ENCODE measurements at places on chromosomes 12 and 14.

DNA sequence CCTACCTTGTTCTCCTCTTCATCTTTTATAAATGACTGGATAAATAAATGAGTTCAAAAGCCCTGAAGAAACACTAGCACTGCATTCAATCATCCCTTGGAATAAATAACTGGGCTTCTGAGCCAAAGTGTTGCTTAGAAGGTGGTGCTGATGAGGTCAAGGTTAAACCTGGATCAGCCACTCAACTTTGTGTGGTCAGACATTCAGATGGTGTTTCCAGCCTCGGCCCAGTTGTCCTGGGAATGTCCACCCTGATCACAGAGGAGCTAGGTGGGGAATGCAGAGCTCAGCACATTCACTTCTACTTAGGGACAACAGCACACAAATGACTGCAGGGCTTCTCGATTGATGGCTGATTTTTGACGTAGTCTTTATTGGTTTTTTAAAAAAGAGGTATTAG, 88.7 kb downstream of the SLC8A3 start:
- DNase-seq = no peak

DNA sequence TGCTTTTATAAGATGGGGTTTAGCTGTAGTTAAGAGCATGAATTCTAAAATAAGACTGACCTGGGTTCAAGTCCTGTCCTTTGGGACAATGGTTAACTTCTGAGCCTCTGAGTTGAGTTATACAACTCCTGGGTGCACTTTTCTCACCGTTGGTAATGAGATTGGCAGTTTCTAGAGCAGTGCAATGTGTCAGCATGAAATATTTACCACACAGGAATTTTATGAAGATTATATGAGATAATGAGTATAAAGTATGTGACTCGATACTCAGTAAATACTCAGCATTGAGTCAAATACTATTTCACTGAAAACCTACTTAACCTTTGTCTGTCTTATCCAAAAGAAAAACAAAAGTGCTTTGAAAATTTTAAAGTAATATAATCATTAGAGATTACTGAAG, 214.2 kb downstream of the CPNE8 start:
- DNase-seq = no peak

- DNase-seq = no peak
These were observed 1089.7 kb downstream of the TRHDE start for GRCh38 chr12:73361864-73362230.

DNA sequence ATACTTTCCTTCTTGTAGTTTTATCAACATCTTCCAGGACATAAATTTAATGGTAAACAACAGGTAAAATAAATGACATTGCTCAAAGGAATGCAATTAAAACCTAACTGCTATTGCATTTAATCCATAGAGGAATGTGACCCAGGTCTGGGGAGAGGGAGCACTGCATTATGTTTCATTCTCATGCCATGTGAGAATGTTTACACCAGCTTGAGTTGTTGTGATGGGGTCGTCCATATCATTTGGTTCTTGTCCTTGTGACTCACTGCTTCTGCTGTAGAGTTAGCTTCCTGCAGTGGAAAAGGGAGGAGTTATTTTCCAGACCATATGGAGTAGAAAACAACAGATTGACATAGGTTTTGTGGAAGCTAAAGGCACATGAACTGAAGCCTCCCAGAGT, 129.3 kb upstream of the PMCH start:
- DNase-seq = no peak

DNA sequence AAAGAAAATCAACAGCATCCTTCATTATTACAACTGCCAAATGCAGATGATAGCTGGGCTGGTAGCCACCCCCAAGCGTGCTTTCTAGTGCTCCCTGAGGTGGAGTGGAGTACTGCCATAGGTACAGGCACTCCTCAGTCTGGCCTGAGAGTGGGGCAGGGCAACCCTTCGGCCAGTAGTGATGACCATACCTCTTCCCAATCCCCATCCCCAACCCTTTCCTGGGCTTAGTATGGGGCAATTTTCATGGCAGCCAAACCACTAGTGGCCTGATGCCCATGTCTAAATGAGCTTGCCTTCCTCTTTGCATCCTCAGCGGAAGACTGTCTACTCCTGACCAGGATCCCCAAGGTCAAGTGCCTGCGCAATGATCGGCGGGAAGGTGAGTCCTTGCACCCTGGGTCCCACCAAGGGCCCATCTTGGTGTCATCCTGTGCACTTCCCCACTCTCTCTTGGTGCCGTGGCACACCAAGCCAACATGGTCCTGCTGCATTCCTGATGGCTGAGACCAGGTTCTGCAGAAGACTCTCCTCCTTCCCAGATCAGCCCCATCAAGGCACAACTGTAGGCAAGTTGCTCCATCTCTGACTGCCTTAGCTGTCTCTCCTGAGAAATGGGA, 65.8 kb downstream of the GALNT16 start:
- no peak for DNase-seq

- no peak for DNase-seq
These were observed 158.9 kb downstream of the SLC15A5 start for GRCh38 chr12:16118586-16118985.

GRCh38 chr14:91207008-91207407, 37.5 kb downstream of the GPR68 start:
- no peak for DNase-seq

- no peak for DNase-seq
These were observed 27.7 kb upstream of the JDP2 start for GRCh38 chr14:75399843-75400775.

DNA sequence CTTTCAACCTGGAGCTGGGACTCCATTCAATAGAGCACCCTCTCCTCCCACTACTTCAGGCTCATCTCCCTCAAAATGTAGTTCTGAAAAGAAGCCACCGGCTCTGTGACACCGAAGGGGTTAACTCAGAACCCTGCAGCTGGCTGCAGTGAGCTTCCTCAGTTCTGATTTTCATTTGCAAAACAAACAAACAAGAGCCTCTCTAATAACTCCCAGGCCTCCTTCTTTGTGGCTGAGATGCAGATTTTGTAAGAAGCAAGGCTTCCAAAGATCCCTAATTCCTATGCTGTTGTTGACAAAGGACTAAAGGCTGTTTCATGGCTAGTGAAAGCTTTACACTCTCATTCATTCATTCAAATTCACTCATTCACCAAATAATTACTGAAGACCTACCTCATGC, 333.4 kb upstream of the TBX3 start:
- no peak for DNase-seq

DNA sequence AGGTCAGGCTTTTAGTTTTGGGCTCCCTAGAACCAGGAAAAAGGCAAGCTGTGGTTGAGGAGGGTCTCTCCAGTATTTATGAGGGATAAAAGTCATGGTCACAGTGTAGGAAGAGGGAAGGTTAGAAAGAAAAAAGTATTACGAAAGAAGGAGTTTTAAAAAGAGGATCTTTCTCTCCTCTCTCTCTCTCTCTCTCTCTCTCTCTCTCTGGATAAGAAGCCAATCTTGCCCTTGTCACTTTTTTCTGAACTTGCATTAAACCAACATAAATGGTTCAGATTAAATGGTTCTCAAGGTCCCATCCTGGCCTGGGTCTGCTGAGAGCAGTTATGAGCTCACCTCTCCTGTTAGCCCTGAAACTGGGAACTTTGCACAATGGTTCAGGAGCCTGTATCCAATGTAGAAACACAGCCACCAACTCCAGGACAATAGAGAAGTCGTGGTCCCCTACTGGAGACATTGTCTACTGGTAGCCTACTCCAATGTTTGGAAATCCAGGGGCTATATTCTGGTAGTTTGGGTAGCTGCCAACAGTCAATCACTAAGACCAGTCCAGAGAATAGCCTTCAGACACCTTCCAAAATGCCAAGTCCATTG, 131.9 kb downstream of the DAD1 start:
- no peak for DNase-seq

DNA sequence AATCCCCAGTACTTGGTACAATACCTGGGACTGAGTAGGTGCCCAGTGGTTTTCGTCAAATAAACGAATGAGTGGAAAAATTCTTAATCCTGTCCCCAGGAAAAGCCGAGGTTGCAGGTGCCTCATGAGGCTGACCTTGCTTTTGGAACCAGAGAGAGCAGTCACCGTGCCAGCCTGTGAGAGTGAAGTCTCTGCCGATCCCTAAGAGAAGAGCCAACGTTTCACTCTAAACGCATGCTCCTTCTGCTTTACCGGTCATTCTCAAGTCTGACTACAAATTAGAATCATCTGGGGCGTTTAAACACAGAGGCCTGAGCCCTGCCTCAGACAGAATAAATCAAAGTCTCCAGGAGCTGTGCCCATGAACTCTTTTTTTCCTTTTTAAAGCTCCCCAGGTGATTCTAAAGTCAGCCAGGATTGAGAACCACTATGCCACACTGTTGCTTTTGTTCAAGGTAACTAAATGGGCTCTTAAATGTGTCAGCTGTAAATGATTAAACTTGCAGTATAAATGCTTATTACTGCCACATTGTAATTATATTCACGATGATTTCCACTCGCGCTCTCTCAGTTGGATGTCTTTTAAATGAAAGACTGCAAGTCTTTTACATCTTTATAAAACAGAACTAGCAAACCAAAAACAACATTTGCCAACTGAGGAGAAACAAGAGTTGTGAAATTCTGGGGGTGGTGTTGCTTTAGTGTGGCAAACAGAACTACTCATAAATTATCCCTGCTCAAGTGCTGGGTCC, 26.9 kb downstream of the TCP11L2 start:
- peak; percentile 64 for DNase-seq

GRCh38 chr12:5582018-5582417, 150.1 kb downstream of the NTF3 start:
- DNase-seq = peak; percentile 28

DNA sequence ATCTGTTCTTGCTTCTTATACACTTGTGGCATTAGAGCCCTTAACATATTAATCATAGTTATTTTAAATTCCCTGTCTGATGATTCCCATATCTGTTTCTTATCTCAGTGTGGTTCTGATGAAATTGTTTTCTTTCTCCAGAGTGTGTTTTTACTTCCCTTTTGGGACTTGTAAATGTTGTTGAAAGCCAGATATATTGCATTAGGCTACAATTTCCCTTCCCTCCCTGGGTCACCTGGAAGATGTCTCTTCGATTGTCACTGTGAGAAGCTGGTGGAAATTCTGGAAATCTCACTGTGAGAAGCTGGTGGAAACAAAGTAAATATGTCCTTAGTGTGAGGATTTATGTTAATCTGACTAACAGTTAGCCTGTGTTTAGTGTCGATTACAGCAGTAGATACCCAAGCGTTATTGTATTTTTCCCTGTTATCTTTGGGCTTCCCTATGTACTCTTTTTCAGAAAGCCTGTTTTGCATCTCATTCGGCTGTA, 717.3 kb downstream of the TRHDE start:
- no peak for DNase-seq

GRCh38 chr12:7610006-7610405, 55.7 kb downstream of the APOBEC1 start:
- no peak for DNase-seq

DNA sequence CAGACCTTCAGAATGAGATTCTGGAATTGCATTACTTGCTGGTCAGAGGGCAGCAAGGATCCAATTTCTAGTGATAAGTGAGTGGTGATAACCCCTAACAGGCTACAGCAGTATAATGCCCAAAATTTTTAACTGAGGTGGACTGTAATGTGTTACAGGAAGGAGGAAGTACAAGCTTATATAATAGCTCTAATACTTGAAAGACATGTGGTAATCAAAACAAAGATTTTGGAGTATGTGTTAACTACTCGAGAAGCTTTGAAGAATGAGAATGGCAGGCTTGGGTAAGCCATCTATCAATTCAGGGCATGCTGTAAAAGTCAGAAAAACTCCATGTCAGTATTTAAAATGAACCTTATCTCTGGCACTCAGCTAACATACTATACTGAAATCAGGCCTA, 70.5 kb downstream of the ANKS1B start:
- no peak for DNase-seq

- no peak for DNase-seq
These were observed 18.6 kb downstream of the TSPAN8 start for GRCh38 chr12:71139153-71139735.

GRCh38 chr14:100384819-100385813, 62.0 kb downstream of the SLC25A47 start:
- DNase-seq = no peak

GRCh38 chr12:106174876-106175275, 36.1 kb upstream of the NUAK1 start:
- no peak for DNase-seq

- DNase-seq = peak; percentile 67
These were observed 85.8 kb downstream of the RBM19 start for GRCh38 chr12:113880326-113880725.

- peak; percentile 72 for DNase-seq
These were observed 30.3 kb downstream of the CD9 start for GRCh38 chr12:6230321-6231110.

DNA sequence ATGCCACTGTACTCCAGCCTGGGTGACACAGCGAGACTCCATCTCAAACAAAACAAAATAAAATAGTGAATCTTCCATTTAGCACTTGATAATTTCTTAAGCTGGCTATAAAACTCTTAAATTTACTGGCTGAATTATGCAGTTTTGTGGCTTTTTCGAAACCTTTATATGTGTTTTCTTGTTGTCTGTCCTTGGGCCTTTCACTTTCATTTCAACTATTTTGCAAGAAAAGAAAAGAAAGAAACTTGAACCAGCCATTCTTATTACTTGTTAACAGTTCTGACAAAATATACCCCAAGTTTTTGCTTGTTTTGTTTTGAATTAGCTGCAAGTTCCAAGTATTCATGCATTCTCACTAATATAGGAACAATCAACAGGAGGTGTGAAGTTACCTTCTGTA, 42.8 kb downstream of the PRICKLE1 start:
- DNase-seq = no peak

DNA sequence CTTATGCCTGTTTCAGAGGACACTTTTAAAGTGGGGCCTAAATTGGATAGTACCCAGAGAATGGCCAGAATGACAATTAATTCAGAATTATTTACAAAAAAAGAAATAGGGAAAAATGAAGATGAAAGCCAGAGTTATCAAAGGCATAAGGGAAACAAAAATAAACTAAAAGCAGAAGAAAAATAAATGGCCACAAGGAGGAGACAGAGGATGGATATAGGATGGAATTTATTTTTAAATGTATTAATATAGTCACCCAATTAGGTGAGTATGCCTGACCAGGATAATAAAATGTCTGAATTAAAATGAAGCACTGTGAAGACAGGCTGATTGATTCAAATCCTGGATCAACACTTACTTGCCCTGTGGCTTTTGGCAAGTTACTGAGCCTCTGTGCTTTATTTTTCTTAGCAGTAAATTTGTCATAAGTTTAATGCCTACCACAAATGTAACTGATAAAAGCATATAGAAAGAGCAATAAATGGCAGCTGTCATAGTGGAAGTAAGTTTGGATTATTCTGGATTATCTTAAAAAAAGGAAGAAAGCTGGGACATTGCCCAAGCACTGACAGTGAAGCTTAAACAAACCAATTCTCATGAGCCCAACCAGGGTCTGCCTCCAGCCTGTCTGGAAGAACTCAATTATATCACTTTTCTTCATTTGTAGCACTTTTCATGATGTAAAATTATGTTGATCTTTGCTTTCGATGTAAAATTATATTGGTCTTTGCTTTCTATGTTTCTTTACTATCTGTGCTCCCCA, 3.5 kb downstream of the CLEC9A start:
- DNase-seq = no peak

All from spinal cord (tissue), 10 donors.